ENCODE measurements at places on chromosomes 12 and 14. TPM values are rescaled to one million over a fixed set of nuclear protein-coding genes. Genes with fewer than 3 reads are reported as not detected.

- no peak for DNase-seq
Observed at GRCh38 chr14:52863334-52863700, 71.9 kb upstream of the GNPNAT1 start.

DNA sequence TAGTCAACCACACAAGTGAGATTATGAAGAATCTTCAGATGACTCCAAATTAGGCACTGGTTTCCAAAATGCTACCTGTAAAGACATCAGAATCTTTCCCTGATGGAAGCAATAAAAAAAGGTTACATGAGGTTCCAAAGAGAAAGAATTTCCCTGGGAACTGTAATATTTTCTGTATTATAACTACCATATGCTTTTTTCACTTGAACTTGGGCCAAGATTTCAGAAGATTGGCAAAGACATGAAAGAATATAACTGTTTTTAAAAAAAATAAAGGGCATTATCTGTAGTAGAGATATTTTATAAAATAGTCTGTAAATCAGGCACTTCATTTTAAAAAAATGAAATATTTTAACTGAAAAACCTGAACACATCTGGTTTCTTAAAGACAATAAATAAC, 12.9 kb downstream of the HECTD1 start:
- DNase-seq, result no peak

The CAPZA3 gene
- not detected for total RNA-seq

DNA sequence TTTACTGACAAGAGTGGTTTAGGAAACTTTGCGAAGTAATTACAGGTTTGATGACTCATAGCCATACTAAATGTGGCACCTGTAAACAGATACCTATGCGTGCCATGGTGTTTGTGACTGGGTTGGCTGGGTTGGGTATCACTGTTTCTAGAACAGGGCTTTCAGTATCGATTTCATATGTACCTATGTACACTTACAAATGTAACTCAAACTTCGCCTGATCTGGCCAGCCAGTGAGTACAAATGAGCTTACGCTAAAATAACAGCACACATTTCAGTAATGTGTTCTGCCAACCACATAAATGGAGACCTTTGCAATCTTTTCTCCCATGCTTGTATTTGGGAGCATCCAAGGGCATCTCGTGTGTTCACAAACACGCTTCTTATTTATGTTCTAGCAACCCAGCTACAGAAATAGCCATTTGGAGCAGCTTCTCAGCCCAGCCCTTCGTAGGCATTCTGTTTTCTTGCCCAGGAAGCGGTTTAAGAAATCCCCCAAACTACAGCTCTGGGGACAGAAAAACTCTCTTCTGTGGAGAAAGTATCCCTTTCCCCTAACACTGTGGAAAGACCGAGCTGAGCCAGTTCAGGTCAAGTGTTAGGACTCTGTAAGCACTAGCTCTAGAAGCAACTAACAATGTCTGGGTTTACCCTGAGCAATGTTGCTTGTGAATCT, 42.3 kb upstream of the MDM1 start:
- peak; percentile 57 for DNase-seq

The PRICKLE1 gene
- total RNA-seq, result 0.05 TPM

GRCh38 chr14:30988509-30988908, 36.9 kb upstream of the AP4S1 start:
- DNase-seq, result no peak

DNA sequence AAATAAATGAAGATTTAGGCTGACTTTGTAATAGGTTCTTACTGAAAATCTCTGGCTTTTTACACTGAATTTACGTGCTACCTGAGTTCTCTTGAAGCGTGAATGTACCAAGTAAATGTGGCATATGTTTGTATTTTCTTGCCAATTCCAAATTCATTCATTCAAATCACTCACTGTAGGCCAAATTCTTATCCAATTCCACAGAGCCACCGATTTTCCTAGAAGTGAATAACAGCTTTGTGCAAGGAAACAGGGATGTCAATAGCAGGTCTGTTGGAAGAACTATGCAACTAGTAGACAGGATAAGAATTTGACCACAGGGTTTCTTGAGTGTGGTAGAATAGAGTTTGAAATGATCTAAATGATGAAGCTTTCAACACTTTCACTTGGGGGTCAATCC, 86.8 kb downstream of the SOX5 start:
- no peak for DNase-seq

GRCh38 chr12:76374386-76375020, 26.3 kb upstream of the BBS10 start:
- DNase-seq, result no peak

GRCh38 chr14:98564006-98564405, 708.0 kb downstream of the BCL11B start:
- DNase-seq, result no peak

DNA sequence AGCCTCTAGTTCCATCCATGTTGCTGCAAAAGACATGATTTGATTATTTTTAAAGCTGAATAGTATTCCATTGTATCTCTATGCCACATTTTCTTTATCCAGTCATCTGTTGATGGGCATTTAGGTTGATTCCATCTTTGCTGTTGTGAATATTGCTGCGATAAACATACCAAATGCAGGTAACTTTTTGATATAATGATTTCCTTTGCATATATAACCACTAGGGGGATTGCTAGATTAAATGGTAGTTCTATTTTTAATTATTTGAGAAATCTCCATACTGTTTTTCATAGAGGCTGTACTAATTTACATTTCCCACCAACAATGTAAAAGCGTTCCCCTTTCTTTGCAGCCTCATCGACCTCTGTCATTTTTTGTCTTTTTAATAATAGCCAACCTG, 342.5 kb downstream of the MDGA2 start:
- DNase-seq, result no peak

GRCh38 chr12:106342397-106343213, 14.9 kb upstream of the POLR3B start:
- DNase-seq, result no peak

GRCh38 chr12:124898923-124899294, 15.5 kb downstream of the UBC start:
- no peak for DNase-seq

GRCh38 chr14:91728616-91729183, 3.2 kb downstream of the CATSPERB start:
- no peak for DNase-seq

GRCh38 chr14:74018174-74018585, 908 bp downstream of the ENTPD5 start:
- no peak for DNase-seq

The SLC6A15 gene
- not detected for total RNA-seq

GRCh38 chr12:121720762-121721161, 8.2 kb downstream of the TMEM120B start:
- no peak for DNase-seq

The SHMT2 gene
- 307 TPM for total RNA-seq

DNA sequence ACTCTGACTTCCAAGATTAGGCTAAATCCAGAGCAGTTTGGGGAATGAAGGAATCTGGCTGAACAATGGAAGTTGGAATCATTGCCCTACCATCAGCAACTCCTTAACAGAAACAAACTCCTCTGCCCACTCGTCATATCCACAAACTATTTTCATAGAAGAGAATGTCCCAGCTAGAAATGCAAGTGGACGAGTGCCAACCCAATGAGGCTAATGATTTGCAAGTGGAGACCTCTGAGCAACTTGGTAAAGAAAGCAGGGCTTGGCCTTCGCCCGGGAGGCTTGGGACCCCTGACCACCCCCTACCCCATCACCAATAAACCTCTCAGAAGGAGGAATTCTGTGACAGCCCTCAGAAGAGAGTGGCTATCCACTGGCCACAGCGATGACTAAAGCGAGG, 40.0 kb upstream of the DDX11 start:
- no peak for DNase-seq

- DNase-seq, result no peak
Observed at GRCh38 chr12:14775636-14775980, 27.7 kb downstream of the WBP11 start.

The AKAP3 gene
- 0.71 TPM for total RNA-seq

GRCh38 chr12:31647086-31647491, 12.4 kb upstream of the ETFBKMT start:
- no peak for DNase-seq

DNA sequence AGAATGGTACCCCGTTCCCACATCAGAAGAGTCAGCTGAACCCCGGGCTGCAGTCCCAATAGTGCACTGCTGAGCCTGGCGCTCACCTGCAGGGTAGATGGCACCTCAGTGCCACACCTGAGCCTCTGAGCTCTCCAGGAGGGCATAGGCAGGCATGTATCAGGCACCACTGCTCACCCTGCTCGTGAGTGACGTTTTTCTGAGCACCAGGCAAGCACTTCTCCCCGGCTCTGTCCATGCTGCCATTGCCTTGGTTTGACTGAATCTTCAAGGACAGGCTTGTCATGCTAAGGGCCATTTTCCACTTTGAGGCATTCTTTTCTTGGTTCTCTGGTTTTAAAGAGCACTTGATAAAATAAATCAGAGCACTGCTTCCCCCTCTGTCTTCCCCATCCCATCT, 161.6 kb upstream of the PRMT8 start:
- no peak for DNase-seq

The TMEM19 gene
- 11.0 TPM for total RNA-seq

DNA sequence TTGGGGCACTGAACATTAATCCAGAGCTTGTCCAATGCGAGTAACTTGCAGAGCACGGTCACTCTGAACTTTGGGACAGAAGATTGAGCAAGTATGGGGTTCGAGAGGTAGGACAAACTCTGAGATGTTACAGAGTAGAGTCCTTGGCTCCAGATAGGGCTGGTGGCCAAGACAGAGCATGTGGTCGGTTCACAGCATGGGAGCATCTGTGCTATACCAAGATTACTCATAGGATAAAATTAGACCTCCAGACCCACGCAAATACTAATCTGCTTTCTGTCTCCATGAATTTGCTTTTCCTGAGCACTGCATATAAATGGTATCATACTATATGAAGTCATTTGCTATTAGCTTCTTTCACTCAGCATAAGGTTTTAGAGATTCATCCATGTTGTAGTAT, 93.4 kb upstream of the TBX5 start:
- no peak for DNase-seq

GRCh38 chr14:90551070-90551704, 154.4 kb downstream of the CALM1 start:
- no peak for DNase-seq

The GLI1 gene
- total RNA-seq, result 1.5 TPM
